Non-pigmented ciliary epithelial cell (primary cell): ENCODE measurements at places on chromosomes 11 and 22.
A peak's percentile ranks its signal among the peaks of the same experiment; 100 is the strongest.

DNA sequence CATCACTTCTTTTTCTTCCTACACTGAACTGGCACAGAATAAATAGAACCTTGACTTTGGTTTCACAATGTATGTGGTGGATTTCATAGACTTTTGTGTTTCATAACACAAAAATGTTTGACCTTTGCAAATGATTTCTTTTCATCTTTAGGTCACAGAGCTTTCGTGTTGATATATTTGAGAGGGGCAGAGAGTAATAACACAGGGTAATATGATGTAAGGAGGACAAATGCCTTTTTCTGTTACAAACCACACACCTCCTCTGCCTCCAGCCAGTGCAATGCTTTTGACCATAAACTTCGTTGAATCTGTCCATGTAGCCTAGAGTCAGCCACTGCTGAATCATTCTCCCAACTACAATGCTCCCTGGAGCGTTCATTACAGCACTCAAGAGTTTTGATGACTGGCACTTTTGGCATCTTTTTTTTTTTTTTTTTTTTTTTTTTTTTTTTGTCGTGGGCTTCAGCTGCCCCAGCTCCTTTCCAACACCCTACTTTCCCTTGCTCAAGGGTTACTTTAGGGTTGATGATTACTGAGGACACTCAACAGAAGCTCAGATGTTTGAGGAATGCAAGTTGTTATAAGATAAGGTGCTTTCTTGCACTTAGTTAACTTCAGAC, 11.4 kb upstream of the CAT start:
- peak; percentile 67 for DNase-seq

DNA sequence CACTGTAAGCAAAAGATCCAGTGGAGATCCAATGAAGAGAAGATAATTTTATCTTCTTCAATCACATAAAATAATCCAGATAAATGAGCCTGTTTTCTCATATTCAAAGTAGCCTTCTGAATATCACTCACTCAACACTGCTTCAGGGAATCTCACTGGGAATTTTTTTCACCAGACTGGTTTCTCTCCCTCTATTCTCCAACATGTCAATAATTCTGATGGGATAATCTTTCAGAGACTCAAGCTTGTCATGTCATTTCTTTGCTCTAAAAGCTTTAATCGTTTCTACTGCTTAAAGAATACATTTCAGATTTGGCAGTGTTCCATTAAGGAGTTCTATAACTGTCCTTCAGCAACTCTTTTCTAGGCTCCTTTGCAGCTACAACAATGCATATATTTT, 16.3 kb downstream of the CNTN5 start:
- DNase-seq: no peak

- no peak for DNase-seq
Observed at GRCh38 chr22:29199702-29200400, 5.8 kb upstream of the EMID1 start.

- no peak for DNase-seq
Observed at GRCh38 chr11:44729713-44730112, 3.0 kb downstream of the TSPAN18 start.

DNA sequence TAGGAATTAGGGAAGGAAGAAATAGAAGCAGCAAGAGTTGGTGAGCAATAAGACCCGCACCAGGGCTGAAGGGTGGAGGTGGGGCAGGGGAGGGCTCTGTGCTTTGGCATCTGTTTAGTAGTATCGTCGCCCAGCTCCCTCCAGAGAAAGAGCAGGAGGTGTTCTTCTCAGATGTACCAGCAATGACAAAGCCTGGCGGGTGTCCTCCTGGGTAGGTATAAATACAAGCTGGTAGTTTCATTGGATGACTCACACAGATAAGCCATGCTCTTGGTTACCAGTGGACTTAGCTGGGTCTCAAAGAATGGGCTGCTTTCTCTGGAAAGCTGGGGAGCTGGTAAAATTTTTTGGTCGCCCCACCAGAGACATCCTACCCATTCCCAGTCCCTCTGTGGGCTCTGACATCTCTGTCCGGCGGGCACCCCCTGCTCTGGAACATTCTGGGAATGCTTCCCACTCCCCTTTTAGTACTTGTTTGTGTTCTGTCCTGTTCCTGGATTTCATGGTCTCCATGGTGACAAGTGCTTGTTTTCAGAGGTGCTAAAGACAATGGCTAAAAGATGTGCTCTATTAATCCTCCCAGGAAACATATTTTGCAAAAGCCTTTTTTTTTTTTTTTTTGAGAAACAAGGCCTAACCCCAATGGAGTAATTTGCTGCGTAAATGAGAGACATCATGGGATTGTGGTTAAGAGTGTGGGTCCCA, 15.4 kb upstream of the TUBA8 start:
- DNase-seq: no peak

- no peak for DNase-seq
Observed at GRCh38 chr11:111949519-111950426, 12.6 kb downstream of the DIXDC1 start.

DNA sequence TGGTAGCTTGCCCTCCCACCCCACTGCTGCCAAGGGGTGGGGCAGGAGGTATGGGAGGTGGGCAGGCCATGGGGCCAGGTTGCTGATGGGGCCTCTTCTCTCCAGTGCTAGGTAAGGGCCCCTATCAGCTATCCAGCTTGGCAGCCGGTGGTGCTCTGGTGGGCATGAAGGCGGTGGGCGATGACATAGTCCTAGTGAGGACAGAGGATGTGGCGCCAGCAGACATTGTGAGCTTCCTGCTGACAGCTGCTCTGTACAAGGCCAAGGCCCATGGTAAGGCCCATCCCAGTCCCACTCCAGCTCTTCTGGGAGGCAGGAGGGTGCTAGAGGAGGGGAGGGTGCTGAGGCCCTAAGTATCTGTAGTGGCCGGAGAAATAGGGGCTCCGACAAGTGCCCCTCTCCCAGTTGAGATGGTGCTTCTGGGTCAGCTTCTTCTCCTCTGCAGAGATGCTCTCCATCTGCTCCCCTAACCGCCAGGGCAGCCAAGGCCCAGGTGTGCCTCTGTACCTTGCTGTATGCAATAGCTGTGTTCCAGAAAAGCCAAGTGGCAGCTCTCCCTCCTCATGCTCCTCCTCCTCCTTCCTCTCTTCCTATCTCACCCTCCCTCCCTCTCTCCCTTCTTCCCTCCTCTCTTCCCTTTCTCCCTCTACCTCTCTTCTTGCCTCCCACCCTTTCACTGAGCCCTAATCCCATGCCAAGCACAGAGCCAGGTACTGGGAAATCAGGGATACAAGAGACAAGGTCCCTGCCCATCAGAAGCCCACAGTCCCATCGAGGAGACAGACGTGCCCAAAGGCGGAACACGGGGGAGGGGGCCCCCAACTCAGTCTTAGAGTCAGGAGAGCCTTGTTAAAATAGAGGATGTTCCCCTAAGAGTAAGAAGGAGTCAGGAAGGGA, 55.3 kb downstream of the OTOG start:
- no peak for DNase-seq

- DNase-seq: no peak
Observed at GRCh38 chr22:18091916-18092526, 14.2 kb downstream of the PEX26 start.

DNA sequence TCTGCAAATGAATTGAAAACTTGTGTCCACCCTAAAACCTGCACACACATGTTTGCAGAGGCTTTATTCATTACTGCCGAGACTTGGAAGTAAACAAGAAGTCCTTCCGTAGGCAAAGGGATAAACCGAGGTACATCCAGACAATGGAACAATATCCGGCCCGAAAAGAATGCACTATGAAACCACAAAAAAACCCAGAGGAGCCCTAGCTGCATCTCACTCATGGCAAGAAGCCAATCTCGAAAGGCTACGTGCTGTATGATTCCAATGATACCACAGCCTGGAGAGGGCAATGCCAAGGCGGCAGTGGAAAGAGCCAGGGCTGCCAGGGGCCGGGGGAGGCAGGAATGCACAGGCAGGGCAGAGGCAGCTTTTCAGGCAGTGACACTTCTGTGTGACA, 3.2 kb upstream of the MRPL23 start:
- DNase-seq: no peak

DNA sequence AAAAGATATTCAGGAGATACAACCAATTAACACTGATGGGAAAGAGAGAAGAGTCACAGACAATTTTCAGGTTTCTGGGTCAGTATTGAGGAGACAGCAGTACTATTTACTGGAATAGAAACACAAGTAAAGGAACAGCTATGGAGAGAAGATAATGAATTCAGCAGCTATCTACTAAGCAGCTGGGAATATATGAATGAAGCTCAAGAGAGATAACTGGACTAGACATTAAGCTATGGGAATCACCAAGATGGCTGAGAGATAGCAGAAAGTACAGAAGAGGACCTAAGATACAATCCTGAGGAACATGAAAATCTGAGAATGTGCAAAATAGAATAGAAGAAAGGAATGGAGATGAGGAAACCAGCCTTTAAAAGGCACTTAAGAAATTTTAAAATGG, 15.9 kb downstream of the ALG9 start:
- DNase-seq: no peak

- DNase-seq: no peak
Observed at GRCh38 chr11:679271-680207, 15.5 kb downstream of the DEAF1 start.

GRCh38 chr11:113664069-113664980, 41.8 kb downstream of the TMPRSS5 start:
- DNase-seq: peak; percentile 68

- peak; percentile 76 for DNase-seq
Observed at GRCh38 chr11:28760676-28761390, 652.6 kb downstream of the METTL15 start.

DNA sequence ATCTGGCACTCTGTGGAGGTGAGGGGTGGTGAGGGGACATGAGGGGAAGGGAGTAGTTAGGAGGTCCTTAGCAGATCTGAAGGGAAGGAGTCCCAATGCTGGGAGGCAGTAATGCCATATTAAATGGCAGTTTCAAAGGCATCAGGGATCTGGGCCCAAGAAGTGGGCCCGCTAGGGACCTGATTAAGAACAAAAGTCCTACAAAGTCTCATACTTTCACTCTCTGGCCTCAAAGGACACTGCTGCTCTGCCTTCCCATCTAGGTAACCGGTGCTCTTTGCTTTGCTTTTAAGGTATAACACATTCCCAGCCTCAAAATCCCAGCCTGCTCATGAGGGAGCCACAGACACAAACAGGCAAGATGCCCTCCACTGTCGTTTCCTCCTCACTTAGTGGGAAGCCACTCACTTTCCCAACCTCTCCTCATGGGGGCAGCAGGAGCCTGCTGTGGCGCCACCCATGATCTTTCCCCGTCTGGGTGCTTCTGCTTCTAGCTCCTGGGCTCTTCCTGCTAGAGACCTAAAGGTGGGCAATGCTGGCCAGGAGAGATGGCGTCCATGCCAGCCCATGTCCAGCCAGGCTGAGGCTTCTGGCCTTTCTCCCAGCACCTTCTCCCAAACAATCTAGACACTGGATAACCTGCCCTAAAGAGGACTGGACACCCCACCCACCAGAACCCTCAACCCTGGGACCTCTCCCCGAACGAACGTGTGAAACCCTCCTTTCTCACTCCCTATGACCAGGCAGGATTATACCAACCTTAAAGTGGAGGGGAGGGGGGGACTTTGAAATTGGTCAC, 68.3 kb downstream of the PLEKHA7 start:
- peak; percentile 14 for DNase-seq

DNA sequence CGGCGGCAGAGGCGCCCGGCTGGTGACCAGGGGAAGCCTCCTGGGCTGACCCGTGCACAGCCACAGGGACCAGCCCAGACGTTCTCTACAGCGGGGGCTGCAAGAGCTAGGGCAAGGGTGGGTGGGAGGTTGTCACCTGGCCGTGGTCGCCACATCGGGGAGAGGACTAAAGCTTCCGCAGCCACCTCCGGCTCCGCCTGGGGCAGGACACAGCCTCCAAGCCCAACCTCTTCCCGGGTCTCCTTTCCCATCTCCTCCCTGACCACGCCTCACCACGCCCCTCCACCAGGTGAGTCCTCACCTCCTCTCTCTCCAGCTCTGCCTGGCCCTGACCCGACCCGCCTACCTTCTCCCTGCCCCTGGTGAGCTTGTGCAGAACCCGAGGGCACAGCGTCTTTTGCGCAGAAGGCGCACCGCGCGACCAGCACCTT, 75.9 kb upstream of the LMO1 start:
- no peak for DNase-seq

- no peak for DNase-seq
Observed at GRCh38 chr11:69055212-69055586, 6.5 kb downstream of the TPCN2 start.

DNA sequence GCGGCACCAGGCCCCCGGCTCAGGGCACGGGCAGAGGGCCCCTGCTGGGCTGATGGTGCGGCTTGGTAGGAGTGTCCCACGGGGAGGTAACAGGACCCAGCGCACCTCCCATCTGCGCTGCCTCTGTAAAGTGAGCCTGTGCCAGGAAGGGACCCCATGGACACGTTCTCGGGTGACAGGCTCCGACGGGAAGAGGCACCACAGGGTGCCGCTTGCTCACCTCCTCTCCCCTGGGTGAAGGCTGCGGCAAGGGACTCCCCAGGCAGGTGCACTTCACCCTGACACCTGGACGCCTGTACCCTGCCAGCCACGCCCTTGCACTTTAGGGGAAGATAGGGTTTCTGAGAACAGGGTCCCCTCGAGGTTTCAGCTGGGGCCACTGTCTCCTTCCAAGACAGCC, 48.1 kb downstream of the SHANK2 start:
- no peak for DNase-seq

DNA sequence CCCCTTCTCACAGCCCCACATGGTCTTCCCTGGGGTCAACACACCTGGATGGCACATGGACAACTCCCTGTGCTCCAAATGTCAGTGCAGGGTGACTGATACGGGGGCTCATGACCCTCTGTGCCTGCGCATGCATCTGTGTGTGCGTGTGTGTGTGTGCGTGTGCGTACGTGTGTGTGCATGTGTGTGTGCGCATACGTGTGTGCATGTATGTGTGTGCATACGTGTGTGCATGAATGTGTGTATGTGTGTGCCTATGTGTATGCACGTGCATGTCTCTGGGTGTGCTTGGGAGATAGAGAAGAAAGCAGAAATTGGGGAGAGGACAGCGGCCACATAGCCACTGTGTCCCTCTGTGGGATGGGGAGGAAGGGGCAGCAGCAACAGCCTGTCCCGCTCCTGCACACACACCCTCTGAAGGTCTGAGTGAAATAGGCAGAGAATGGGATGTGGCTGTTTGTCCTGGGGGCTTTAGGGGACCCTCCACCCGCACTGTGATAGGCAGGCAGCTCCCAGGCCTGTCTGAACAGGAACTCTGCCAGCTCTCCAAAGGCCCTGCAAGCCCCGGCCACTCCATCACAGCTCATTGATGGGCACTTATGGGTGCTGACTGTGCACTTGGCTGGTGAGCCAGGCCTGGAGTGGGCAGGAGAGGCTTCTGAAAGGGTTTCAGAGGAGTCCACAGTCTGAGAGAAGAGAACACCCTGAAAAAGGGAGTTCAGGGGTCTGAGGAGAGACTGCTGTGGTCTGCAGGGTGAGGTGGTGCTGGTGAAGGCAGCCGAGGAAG, 28.7 kb upstream of the PICK1 start:
- DNase-seq: no peak
